ENCODE measurements at places on chromosomes 5 and 9.

DNA sequence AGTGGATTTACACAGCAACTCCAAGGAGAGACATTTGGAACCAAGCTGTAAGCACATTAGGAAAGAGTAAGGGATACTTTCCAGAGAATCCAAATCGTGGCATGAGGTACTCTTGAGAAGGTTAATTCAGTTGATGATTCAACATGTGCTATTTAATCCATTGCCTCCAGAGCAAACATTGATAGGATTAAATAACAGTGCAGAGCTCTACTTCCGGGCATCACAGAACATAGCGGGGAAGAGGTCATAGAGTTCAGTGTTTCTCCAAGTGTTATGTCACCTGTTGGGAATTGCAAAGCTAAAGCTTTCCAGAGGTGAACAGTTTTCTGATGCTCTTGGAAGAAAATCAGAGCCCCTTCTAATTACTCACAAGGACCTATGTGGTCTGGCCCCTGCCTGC lies 127.5 kb downstream of the PPP2R2B start:
- DNase-seq = no peak

GRCh38 chr5:146909255-146910068 lies 30.9 kb upstream of the PPP2R2B start:
- DNase-seq = no peak

DNA sequence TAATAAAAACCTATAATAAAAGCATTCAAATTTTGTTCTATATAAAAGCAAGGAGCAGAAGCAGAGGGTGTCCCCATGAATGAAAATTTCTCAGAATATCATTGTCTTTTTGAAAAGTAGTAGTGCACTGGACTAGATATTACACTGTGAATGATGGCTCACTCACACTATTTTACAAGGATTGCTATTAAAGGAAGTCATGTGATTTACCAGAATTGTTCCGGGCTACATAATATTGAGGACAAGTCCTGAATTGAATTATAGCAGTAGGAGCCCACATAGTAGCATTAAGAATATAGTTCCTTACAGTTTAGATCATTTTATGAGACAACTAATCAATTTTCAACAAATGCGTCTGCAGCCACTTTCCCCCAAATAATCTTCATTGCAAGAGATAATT lies 7.7 kb upstream of the TLE4 start:
- DNase-seq = no peak

DNA sequence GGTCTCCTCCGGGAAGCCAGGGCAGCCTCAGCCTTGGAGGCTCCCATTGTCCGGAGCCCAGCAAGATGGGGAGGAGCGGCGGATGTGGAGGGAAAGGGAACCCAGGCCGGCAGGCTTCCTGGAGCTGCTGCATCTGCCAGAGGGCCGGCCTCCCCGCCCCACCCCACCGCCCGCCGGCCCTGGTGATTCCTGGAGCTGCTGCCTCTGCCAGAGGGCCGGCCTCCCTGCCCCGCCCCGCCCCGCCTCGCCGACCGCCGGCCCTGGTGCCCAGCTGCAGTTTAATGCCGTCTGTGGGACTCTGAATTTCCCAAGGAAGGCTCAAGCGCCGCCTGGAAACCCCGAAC lies 31.6 kb downstream of the EXD3 start:
- no peak for DNase-seq

DNA sequence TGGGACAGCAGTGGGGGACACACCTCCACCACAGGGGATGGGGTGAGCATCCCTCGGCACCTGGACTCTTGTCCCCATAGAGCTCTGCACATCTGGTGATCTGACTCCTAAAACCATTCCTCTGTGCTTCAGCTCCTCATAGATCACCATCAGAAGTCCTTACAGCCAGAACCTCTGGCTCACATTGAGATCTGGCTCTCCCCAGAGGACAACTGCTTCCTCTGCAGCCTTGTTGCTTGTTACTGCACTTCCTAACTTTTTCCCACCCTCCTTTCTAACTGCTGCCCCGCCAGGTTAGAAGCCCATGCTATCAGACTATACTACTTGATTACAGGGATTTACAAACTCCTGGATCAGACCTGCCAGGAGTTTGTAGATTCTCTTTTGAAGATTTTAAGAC lies 64.5 kb downstream of the ARSB start:
- DNase-seq = no peak

GRCh38 chr5:137822158-137822764 lies 45.4 kb upstream of the MYOT start:
- no peak for DNase-seq

- DNase-seq = no peak
Observed at GRCh38 chr5:170238456-170239196, 5.8 kb downstream of the C5orf58 start.

GRCh38 chr5:118967059-118967508 lies 21.3 kb downstream of the DTWD2 start:
- DNase-seq = no peak

- DNase-seq = no peak
Observed at GRCh38 chr9:124066783-124067577, 55.4 kb downstream of the LHX2 start.

- DNase-seq = no peak
Observed at GRCh38 chr5:61674378-61674777, 342.3 kb downstream of the ZSWIM6 start.

GRCh38 chr5:104540448-104540847 lies 977.9 kb upstream of the NUDT12 start:
- DNase-seq = no peak

DNA sequence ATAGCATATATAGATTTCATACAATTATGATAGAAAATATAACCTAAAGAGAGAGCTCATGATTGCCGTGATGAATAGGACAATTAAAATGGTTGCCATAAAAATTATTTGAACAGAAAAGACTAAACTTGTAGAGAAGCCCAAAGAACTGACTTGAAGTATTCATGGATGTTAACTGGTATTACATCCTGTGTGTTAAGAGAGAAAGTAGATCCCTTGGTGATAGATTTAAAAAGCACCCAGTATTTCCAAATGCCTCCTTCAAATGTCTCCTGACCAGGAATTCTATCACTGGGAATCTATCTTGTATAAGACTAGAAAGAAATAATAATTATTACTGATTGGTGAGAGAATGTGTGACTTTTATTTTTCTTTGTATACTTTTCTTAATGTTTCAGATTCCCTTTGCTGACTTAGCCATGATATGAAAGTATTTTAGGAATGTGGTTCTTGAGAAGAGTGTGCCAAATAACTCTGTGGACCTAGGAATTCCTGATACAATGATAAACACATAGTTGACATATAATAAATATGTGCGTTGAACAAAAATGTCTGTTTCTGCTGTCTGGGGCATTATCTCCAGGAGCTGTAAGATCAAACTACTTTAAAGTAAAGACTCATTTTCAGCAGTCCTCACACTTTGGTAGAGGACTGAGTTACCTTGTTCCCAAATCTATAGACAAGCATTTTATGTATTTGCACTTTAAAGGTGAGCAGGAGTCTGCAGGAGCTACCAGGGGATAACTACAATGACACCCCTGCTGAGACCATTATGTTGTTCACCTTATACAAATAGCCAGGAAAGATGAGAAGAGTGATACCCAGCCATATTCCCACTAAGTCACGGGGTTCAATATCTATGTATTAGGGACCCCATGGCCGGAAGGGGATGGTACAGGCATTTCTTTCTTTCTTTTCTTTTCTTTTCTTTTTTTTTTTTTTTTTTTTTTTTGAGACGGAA lies 211.1 kb upstream of the TLE4 start:
- no peak for DNase-seq

GRCh38 chr5:86257871-86258270 lies 359.9 kb upstream of the COX7C start:
- no peak for DNase-seq

DNA sequence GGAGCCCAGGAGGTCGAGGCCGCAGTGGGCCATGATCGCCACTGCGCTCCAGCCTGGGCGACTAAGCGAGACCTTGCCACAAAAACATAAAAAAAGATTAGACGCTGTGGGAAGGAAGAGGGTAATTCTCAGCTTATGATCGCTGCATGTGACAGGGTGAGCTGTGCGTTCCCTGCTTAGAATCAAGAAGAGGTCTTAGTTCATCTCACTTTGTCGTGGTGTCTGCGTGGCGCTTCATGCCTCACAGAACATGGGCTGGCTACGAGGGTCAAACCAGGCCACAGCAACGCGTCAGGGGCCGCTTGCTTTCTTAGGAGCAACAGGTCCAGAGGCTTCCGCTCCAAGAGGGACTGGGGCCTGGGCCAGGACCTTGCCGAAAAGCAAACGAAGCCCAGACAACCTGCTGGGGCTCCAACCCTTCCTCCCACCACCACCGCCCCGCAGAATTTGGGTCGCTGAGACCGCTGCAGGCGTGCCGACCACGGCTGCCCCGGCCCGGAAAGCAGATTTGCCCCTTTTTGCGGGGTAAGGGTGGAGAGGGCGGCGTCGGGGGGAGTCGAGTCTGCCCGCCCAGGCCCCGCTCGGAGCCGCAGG lies 10.0 kb upstream of the GRIN1 start:
- DNase-seq = no peak

DNA sequence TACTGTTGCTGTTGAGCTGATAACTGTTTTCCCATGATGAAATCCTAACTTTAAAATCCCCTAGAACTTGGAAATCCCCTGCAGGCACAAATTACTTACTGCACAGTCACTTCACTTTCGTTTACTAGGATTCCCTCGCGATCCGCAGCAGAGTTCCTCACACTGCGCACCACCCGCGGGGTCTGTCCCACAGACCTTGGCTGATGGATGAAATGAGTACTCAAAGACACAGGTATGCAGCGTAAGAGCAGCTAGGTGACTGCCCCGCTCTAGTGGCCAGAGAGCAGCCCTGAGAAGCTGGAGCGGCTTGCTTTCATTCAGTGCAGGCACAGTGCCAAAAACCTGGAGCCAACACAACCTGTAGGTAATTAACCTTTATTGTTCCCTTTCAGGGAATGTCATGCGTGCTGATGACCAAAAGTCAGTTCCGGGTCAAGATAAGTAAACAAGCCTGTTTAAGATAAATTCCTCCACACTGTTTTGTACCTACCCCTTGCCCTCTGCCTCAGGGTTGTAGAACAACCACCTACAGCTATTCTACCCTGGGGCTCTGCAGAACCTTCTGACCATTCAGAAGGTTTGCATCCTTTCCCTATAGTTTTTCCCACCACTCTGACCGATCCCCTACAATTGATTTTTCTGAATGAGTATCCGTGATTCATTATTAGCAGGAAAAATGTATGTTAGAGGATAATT lies 191.2 kb downstream of the CDH9 start:
- no peak for DNase-seq

- DNase-seq = no peak
Observed at GRCh38 chr9:119689879-119690278, 320.6 kb upstream of the BRINP1 start.

GRCh38 chr9:95327239-95327865 lies 9.8 kb upstream of the FANCC start:
- no peak for DNase-seq

DNA sequence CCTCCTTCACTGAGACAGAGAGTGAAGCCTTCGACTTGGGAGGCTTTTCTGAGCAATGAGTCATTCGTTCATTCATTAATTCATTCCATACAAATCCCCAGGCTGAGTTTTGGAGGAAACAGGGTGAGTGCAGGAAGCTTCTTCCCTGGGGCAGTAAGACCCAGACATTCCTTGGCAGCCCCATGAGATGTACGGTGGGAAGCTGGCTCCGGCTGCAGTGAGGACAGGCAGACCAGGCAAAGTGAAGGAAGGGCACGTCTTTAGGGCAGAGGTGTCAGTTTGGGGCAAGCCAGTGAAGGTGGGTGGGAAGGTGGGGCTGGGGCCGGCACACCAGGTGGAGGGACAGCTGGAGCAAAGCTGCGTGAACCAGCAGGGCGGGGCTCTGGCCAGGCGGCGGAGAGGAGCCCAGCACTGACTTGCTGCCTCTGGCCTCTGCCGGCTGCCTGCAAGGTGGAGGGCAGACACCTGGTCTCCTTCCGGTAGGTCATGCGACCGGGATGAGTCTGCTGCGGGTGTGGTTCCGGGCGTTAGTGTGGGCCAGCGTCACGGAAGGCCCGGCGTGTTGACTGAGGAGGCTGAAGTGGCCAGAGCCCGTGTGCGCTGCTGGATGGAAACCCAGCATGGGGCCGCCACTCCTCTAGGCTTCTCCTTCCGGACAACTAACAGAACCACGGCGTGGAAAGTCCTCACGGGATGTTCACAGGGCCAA lies 16.6 kb downstream of the OLFM1 start:
- no peak for DNase-seq

DNA sequence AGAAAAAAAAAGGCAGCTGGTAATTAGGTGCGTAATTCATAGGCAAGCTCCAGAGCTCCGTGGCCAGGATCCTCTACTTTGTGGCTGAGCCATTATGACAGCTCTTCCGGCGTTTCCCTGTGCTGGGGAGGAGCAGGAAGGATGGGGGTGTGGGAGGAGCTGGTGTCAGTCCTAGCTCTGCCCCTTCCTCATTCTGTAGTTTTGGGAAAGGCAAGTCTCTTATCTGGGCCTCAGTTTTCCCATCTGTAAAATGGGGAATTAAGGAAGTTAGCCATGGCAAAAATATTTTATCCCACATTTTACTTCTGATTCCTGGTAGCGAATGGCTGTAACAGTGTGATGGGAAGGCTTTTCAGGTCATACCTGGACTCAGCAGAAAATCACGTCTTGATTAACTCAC lies 81.1 kb downstream of the SEC61B start:
- DNase-seq = no peak

- DNase-seq = peak; percentile 65
Observed at GRCh38 chr5:148268566-148268965, at the start of gene SPINK13. SPINK13 (plus strand) TSS chr5:148268794; CDS start chr5:148270073, 1,279 bp downstream.

- peak; percentile 75 for DNase-seq
Observed at GRCh38 chr9:10059044-10059443, 553.8 kb downstream of the PTPRD start.

DNA sequence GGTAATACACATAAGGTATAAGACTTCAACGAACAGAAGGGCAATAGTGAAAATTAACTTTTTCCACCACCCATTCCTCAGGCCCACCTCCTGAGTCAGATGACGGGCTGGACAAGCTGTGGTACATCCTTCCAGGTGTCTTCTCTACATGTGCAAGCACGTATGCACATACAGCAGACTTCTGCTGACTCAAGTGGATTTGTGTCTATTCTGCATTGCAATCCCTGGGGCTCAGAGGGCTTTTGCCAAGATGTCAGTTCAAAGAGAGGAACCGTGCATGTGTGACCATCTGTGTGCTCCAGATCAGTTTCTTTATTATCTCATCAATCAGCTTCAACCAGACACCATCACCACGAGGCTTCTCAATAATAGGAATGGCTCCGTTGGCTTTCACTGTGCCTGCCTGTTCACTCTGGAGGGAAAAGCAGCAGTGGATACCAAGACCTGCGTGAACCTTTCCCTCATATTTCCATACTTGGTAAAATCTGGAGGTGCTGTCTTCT lies 288.4 kb downstream of the MTRR start:
- DNase-seq = no peak

- DNase-seq = no peak
Observed at GRCh38 chr5:147479444-147479843, 30.4 kb downstream of the DPYSL3 start.

DNA sequence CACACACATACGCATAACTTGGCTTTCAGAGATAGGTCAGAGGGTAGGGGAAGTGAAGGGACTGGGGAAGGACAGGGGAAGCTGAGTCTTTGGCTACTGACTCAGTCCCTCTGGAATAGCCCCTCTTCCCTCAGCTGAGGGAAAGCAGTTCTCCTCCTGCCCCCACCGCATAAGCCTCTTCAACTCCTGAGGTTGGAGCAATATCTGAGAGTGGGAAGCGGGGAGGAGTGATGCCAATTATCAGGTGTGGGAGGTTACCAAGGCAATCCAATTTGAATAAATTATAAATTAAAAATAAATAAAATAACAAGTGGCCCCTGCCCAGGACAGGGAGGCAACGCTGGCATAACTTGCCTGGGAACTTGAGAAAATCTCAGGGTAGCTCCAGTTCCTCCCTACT lies 1.7 kb upstream of the STOML2 start:
- no peak for DNase-seq

- no peak for DNase-seq
Observed at GRCh38 chr5:73339051-73339575, 109.5 kb downstream of the FOXD1 start.
